ENCODE measurements at places on chromosomes 3 and 15. TPM values are rescaled to one million over a fixed set of nuclear protein-coding genes. Genes with fewer than 3 reads are reported as not detected.
A peak's percentile ranks its signal among the peaks of the same experiment; 100 is the strongest.

- no peak overlapping the region for H3K4me3 ChIP-seq
- H3K27ac ChIP-seq, result no peak overlapping the region
- H3K27me3 ChIP-seq, result no peaks in the 10 kb centered on the region
- no peaks in the 10 kb centered on the region for H3K4me1 ChIP-seq
- no peaks in the 10 kb centered on the region for H3K36me3 ChIP-seq
Measured at GRCh38 chr3:55968331-55968730, 481.2 kb upstream of the WNT5A start.

- H3K27me3 ChIP-seq, result no peaks in the 10 kb centered on the region
- H3K36me3 ChIP-seq, result no peaks in the 10 kb centered on the region
- no peak overlapping the region for H3K27ac ChIP-seq
Measured at GRCh38 chr3:41715376-41715775, 246.5 kb downstream of the ULK4 start.

GRCh38 chr15:64824929-64825430 lies 467 bp downstream of the PIF1 start:
- no peak overlapping the region for H3K27ac ChIP-seq
- peaks cover 32% of the 10 kb centered on the region for H3K4me1 ChIP-seq
- no peak for DNase-seq
- peaks cover 8% of the 10 kb centered on the region for H3K27me3 ChIP-seq
- H3K4me3 ChIP-seq, result peak overlapping the region; percentile 18
- no peaks in the 10 kb centered on the region for H3K36me3 ChIP-seq

- no peak overlapping the region for H3K27ac ChIP-seq
- no peaks in the 10 kb centered on the region for H3K36me3 ChIP-seq
- no peaks in the 10 kb centered on the region for H3K4me1 ChIP-seq
- DNase-seq, result no peak
- H3K4me3 ChIP-seq, result no peak overlapping the region
Measured at GRCh38 chr3:54681706-54682105, 246.2 kb downstream of the LRTM1 start.

The CCRL2 gene
- 1.3 TPM for total RNA-seq

The ATP10A gene
- 2.0 TPM for total RNA-seq

The EPHA3 gene
- total RNA-seq, result 1.3 TPM

The ABHD17C gene
- 3.6 TPM for total RNA-seq

Measured in body of pancreas (tissue), 4 donors.